ENCODE measurements at places on chromosomes 6 and 20. TPM values are rescaled to one million over a fixed set of nuclear protein-coding genes. Genes with fewer than 3 reads are reported as not detected.

Gene SLA2
- not detected for total RNA-seq

Gene CCN5
- total RNA-seq, result 25.3 TPM

Gene ALDH8A1
- total RNA-seq, result 0.33 TPM

Gene YTHDF1
- 26.1 TPM for total RNA-seq

Gene LY6G5B
- 3.8 TPM for total RNA-seq

Gene CLPSL2
- total RNA-seq, result not detected

Gene HCRTR2
- total RNA-seq, result not detected

Gene RFX6
- not detected for total RNA-seq

Gene HLA-DQA1
- total RNA-seq, result not detected

Gene NKAIN4
- not detected for total RNA-seq

Gene SLC35D3
- not detected for total RNA-seq

Gene TCP11
- 0.15 TPM for total RNA-seq

Gene SLC2A10
- 90.1 TPM for total RNA-seq

Gene HLA-DOA
- under 0.01 TPM for total RNA-seq

Gene GSTA2
- total RNA-seq, result not detected

Gene KIF13A
- 105 TPM for total RNA-seq

Gene RNF182
- 3.8 TPM for total RNA-seq

Gene FAM83D
- total RNA-seq, result 27.2 TPM

Gene CAGE1
- total RNA-seq, result 0.17 TPM

Gene GNRH2
- total RNA-seq, result 0.50 TPM

Gene ESR1
- total RNA-seq, result 1.0 TPM

Gene PROKR2
- total RNA-seq, result not detected

Gene TSPO2
- total RNA-seq, result not detected

Gene LAMA4
- 577 TPM for total RNA-seq

Gene EFCAB8
- total RNA-seq, result not detected

Gene PERP
- total RNA-seq, result 46.6 TPM

Gene BTN2A1
- total RNA-seq, result 10.2 TPM

Gene C4B
- 6.8 TPM for total RNA-seq

Gene TRIM10
- total RNA-seq, result not detected

Gene PI16
- total RNA-seq, result not detected

Gene SLC12A5
- 0.17 TPM for total RNA-seq

Gene DPM1
- total RNA-seq, result 97.3 TPM

Gene HLA-B
- total RNA-seq, result 301 TPM

Gene BEND6
- total RNA-seq, result 17.7 TPM

Gene TRIM15
- not detected for total RNA-seq

Gene KIFC1
- 36.2 TPM for total RNA-seq

Gene PPIL6
- 2.2 TPM for total RNA-seq

Gene MDN1
- total RNA-seq, result 22.8 TPM

Gene EBF4
- 0.15 TPM for total RNA-seq

Gene TENT5A
- total RNA-seq, result 27.2 TPM

Gene ARMH2
- not detected for total RNA-seq

Gene FAXC
- total RNA-seq, result 0.66 TPM

Gene APOBEC2
- not detected for total RNA-seq

Gene BPIFA1
- total RNA-seq, result not detected

Gene KIF25
- total RNA-seq, result not detected

Gene CBLN4
- not detected for total RNA-seq

Gene ZC3H12D
- total RNA-seq, result 0.15 TPM

Gene B3GAT2
- under 0.01 TPM for total RNA-seq

Gene SAMHD1
- total RNA-seq, result 43.7 TPM

Gene PRDM1
- total RNA-seq, result 2.8 TPM

Gene FRMD1
- not detected for total RNA-seq

Gene RBM24
- 0.29 TPM for total RNA-seq

Gene ZC2HC1B
- total RNA-seq, result not detected

Gene SUMO4
- total RNA-seq, result 1.7 TPM

Gene PDE7B
- 48.1 TPM for total RNA-seq

Gene CALHM5
- 6.3 TPM for total RNA-seq

Gene KCNK15
- total RNA-seq, result 0.29 TPM
